ENCODE measurements at places on chromosomes 1 and 21.

DNA sequence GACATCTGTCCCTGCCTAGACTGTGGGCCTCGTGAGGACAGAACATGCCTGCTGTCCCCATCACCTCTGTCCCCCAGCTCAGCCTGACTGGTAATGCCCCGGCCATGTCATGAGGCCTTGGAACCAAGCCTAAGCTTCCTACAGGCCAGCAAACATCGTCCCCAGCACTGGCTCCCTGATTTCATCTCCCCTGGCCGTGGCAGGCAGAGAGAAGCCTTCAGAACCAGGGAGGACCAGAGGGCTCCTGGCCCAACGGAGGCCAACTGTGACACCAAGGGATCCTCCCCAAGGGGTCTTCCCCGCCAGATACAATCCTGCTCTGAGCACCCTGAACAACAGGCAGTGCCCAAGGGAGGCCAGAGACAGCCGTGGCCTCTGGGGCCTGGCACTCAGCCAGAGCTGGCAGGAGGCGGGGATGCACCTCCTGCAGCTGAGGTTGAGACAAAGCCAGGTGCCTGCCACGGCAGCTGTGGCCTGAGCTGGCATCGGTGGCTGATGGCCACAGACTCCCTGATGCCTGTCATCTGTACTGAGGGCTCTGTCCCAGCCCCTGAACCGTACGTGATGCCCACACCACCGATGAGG lies 9.9 kb upstream of the NPHP4 start:
- DNase-seq: no peak

DNA sequence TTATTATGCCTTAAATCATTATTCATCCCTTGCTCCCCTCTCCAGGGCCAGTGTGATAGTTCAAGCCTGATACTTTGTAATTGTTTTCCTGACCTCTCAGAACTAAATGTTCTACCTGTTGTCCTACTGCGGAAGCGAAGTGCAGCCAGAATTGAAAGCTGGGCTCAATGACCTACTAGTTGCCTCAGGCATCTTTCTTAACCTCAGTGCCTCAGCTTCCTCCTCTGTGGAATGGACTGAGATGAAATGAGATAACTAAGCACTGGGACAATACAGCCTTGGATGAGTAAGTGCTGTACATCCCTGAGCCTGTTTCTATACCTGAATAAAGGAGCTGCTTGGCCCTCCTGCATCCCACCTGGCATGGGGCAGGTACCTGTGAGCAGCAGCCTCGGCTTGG lies 26.4 kb downstream of the COL16A1 start:
- DNase-seq: no peak

DNA sequence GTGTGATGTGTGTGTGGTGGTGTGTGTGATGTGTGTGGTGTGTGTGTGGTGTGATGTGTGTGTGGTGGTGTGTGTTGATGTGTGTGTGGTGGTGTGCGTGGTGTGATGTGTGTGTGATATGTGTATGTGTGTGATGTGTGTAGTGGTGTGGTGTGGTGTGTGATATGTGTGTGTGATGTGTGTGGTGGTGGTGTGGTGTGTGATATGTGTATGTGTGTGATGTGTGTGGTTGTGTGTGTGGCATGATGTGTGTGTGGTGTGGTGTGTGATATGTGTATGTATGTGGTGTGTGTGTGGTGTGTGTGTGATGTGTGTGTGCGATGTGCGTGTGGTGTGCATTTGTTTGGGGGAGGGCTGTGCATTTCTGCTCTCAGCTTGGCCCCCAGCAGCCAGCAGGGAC lies 7.1 kb upstream of the PCBP3 start:
- no peak for DNase-seq

- DNase-seq: no peak
Observed at GRCh38 chr1:45348609-45348965, 8.3 kb upstream of the MUTYH start.

GRCh38 chr1:181312946-181313345 lies 170.4 kb upstream of the CACNA1E start:
- DNase-seq: no peak
